SK-N-SH (cell line): ENCODE measurements at places on chromosomes 1 and 21.

GRCh38 chr1:239155466-239156091, 230.8 kb upstream of the CHRM3 start:
- DNase-seq: no peak

GRCh38 chr1:11414926-11415538, 63.9 kb upstream of the DISP3 start:
- no peak for DNase-seq

- no peak for DNase-seq
Measured at GRCh38 chr1:15966081-15966955, 9.6 kb downstream of the ZBTB17 start.

DNA sequence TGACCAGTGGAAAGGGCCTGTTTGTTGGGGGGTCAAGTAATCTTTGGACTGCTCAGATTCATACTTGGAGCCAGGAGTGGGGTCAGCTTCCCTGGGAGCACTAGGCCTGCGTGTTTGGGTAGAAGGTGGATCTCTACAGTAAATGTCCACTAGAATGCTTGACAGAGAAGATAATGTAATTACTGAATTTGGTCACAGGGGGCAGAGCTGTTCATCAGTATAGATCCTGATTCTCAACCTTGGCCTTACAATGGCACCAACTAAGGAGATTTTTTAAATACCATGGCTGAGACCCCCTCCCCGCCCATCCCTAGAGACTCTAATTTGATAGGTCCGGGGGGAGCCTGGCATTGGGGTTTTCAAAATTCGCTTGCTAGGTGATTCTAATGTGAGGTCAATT, 217.5 kb upstream of the PLXNA2 start:
- no peak for DNase-seq

GRCh38 chr1:28822799-28823198, 10.8 kb downstream of the OPRD1 start:
- peak; percentile 79 for DNase-seq

DNA sequence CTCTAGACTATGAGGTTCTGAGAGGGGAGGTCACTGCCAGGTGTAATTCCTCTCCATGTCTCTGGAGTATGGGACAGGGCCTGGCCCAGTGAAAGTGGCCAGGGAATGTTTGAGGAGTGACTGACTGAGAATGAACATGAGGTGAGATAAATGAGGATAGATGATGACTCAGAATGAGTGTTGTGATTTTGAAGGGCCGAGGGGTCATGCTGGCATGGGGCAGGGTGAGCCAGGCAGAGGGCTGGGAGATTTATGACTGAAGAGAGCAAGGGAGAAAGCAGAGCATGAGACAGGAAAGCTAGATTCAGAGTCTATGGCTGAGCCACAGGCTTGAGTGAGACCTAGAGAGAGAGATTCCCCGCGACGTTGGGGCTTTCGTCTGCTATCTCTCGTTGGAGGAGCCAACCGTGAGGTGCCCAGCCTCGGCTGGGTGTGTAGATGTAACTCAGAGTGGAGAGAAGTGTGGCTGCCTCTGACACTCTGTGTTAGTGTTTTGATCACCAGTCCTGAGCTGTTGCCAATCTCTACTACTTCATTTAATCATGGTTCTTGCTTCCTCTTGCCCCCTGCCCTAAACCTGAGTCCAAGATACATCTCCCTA, 50.1 kb downstream of the FOXD2 start:
- DNase-seq: no peak

GRCh38 chr1:31429583-31429982, 16.6 kb downstream of the SERINC2 start:
- DNase-seq: no peak

DNA sequence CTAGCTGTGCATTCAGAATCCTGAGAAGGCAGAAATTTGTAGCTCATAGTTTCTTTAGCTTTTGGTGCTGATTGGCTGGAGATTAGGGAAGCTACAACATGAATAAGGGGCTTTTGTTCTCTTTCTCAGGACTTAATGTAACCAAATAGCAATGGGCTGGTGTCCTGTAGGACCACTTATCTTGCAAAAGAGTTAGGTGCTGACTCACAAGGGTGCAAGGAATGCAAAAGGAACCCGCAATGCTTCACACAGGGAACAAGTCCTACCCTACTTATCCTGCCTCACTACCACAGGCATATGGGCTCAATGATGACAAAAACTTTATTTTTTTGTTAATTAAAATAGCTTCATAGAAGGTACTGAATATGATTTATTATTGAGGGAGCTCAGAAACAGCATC, 541.5 kb downstream of the AMY1C start:
- DNase-seq: no peak
